Natural killer cell (primary cell): ENCODE measurements at places on chromosomes 1 and 21. TPM values are rescaled to one million over a fixed set of nuclear protein-coding genes. Genes with fewer than 3 reads are reported as not detected.

The MNDA gene
- total RNA-seq = 7.0 TPM

The CNR2 gene
- 5.3 TPM for total RNA-seq

The FMO2 gene
- total RNA-seq = not detected

- no peak for DNase-seq
- peaks cover 16% of the 10 kb centered on the region for H3K4me1 ChIP-seq
- H3K27ac ChIP-seq = no peak overlapping the region
- no peak overlapping the region for H3K4me3 ChIP-seq
These were observed 1.2 kb upstream of the CD1D start for GRCh38 chr1:158179301-158180041.

- H3K4me1 ChIP-seq = no peaks in the 10 kb centered on the region
- H3K4me3 ChIP-seq = no peak overlapping the region
- H3K36me3 ChIP-seq = no peaks in the 10 kb centered on the region
- no peaks in the 10 kb centered on the region for H3K27me3 ChIP-seq
- DNase-seq = no peak
These were observed 20.9 kb downstream of the SLC30A1 start for GRCh38 chr1:211557894-211558625.

- H3K36me3 ChIP-seq = no peaks in the 10 kb centered on the region
- no peaks in the 10 kb centered on the region for H3K27me3 ChIP-seq
- H3K4me3 ChIP-seq = no peak overlapping the region
- H3K4me1 ChIP-seq = no peaks in the 10 kb centered on the region
- H3K27ac ChIP-seq = no peak overlapping the region
These were observed 118.3 kb downstream of the OLFML2B start for GRCh38 chr1:161905269-161905884.

GRCh38 chr1:163174524-163175437 is 27.9 kb downstream of the RGS5 start:
- no peak overlapping the region for H3K27ac ChIP-seq
- H3K4me1 ChIP-seq = no peaks in the 10 kb centered on the region
- H3K27me3 ChIP-seq = no peaks in the 10 kb centered on the region
- no peak for DNase-seq
- H3K36me3 ChIP-seq = no peaks in the 10 kb centered on the region
